ENCODE measurements at places on chromosomes 13 and 19.
A peak's percentile ranks its signal among the peaks of the same experiment; 100 is the strongest.

- peak; percentile 38 for DNase-seq
Measured at GRCh38 chr19:2261438-2262172, 5.4 kb upstream of the JSRP1 start.

GRCh38 chr13:41032691-41033376 is 13.7 kb upstream of the ELF1 start:
- DNase-seq = no peak

DNA sequence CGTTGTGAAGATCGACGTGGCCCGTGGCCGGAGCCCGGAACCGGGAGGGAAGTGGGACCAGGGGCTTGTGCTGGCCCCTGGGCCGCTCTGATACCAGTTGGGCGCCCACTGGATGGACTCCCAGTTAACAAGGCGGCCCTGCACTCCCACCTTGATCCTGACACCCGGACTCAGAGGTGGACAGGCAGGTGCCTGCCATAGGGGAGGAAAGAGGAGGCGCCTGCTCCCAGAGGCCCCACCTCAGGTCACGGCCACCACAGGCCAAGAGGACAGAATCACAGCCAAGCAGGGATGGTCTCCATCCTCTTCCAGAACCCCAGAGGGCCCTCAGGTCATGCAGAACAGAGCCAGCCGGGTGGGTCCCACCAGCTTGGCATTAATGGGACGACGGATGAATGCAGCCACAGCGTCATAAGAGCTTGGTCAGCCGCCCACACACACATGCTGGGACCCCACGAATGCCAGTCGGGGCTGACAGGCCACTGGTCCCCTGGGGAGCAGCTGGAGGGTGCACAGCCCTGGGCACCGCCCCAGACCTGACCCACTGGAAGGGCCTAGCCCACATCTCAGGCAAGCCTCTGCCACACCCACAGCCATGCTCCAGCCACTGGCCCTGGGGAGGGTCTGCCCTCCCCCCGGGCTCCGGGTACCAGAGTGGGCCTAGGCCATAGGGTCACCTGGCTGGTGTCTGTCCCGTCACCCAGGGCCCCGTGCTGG is 9.6 kb upstream of the KLF16 start:
- no peak for DNase-seq

DNA sequence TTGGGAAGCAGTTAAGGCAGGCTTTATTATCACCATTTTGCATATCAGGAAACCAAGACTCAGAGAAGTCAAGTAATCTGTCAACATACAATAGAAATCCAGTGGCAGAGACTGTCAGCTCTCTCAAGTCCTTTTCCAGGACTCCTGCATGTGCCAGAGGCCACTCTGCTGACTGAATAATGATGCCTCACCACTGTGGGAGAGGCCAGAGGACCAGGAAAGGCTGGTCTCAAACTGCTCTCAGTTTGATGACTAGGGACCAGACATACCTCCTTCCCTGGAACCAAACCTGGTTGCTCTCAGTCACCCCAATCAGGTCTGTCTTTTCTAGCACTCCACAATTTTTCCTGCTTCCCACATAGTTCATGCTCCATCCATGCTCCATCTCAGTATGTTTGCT is 8.0 kb downstream of the RNASEH2B start:
- DNase-seq = no peak

GRCh38 chr13:44407891-44408290 is 34.3 kb downstream of the SERP2 start:
- no peak for DNase-seq

DNA sequence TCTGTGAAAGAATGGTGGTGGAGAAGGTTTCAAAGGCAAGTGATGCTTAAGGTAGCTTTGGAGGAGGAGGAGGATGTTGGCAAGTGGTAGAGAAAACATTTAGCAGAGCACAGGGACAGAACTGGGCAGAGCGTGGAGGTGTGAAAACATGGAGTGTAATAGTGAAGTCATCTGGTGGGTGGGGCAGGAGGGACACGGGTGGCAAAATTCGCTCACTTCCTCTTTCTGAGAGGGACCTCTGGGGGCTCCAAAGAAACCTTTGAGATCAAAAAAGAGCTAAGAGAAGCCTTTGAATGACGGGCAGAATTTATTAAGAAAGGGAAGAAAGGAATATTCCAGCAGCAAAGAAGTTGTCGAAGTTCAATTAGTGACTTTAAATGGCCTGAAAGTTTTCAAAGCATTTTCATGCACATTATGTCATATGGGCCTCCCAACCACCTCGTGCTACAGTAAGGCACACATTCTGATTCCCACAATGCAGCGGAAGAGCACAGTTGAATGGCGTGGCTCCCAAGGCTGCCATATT is 82.8 kb downstream of the STARD13 start:
- no peak for DNase-seq

DNA sequence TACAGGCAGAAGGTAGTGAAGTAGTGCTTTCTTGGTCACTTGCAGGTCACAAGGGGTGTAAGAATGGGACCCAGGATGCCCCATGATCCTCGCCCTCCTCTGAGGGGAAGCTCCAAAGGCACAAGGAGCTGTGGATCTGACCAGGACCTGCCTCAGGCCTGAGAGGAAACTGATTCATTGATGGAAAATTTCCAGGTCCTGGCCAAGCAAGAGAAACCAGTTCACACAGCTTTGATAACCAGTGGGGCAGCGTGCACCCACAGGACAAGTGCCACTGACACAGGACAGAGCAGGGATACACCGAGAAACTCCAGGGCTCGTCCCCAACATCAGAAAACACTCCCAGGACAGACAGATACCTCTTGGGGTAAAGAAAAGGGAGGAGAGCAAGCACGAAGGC is 177.1 kb downstream of the RBM26 start:
- no peak for DNase-seq

DNA sequence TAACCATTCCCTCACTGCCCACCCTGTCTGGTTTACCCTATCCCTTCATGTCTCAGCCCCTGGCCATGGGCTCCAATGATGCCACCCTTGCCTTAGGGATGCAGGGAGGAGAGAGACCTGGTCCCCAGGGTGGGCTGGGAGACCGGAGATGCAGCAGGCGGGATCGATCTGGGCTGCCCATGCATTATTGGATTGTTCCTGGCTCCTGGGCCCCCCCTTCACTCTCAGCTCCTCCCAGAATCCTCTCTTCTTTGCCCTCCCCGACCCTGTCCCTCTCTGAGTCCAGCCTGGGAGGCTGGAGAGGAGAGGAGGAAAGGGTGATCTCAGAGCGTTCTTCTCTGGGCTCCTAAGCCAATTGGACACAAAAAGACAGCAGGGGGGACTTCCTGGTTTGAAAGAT is 5.8 kb downstream of the KASH5 start:
- DNase-seq = no peak

- DNase-seq = no peak
Measured at GRCh38 chr19:57010541-57010940, 109.2 kb upstream of the USP29 start.

DNA sequence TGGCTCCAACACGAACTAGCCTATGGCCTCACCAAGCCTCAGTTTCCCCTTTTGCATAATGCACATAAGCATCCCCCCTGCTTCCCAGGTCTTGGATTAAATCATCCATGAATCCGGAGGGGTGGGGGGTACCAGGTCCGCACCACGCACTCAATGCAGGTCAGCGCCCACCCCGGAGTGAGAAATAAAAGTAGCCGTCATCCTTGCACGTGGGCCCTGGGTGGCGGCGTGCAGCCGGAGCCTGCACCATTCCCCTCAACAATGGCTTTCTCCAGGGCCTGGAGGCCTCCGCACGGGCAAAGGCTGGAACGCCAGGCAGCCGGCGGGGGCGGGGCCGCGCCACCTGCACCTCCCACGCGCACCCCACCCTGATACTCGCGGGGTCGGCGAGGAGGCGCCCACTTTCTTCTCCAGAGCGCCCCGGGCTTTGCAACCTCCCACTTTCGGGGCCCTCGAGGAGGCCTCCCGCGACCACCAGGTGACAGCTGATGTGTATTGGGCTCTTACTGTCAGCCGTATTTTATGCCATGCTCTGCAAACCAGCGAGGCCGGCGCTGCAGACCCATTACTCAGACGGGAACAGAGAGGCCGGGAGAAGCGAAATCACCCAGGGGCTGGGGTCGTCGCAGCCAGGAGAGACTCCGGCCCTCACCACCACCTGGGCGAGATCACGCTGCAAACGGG is 767 bp upstream of the GADD45B start:
- peak; percentile 67 for DNase-seq

- DNase-seq = peak; percentile 32
Measured at GRCh38 chr13:36038785-36039555, 92.2 kb downstream of the DCLK1 start.

- no peak for DNase-seq
Measured at GRCh38 chr13:58992478-58993042, 1171.2 kb downstream of the DIAPH3 start.

- no peak for DNase-seq
Measured at GRCh38 chr13:101917833-101918661, 465.6 kb downstream of the ITGBL1 start.

GRCh38 chr13:83221256-83221655 is 661.0 kb downstream of the SLITRK1 start:
- DNase-seq = peak; percentile 52

- peak; percentile 78 for DNase-seq
Measured at GRCh38 chr19:18058208-18059009, 28.3 kb downstream of the IL12RB1 start.

DNA sequence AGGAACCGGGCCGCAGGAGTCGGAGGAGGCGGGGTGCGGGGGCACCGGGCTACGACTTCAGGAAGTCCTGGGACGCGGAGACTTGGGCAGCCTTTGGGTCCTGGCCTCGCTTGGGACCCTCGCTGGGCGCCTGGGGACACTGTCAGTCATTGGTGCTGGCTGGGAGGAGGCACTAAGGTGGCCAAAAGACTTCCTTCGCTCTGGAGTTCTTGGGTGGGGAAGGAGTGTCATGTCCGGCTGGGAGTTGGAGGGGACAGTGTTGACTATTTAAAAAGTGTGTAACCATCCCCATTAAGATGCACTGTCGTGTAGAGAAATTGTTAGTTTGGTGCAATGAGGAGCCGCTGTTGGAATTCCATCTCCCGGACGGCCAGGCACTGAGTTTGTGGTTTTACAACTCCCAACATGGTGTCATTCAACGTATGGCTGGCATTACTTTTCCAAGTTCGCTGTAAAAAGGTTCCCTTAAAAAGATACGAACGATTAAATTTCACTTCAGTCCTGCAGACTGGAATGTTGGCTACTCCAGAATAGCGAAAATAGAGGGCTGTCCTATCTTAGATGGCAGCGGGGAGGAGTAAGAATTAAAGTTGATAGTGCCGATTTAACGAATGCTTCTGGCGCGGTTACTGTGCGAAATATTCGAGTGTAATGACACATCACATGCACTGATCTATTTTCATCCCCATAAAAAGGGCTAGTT is 776 bp downstream of the DNAJC3 start:
- DNase-seq = peak; percentile 25

DNA sequence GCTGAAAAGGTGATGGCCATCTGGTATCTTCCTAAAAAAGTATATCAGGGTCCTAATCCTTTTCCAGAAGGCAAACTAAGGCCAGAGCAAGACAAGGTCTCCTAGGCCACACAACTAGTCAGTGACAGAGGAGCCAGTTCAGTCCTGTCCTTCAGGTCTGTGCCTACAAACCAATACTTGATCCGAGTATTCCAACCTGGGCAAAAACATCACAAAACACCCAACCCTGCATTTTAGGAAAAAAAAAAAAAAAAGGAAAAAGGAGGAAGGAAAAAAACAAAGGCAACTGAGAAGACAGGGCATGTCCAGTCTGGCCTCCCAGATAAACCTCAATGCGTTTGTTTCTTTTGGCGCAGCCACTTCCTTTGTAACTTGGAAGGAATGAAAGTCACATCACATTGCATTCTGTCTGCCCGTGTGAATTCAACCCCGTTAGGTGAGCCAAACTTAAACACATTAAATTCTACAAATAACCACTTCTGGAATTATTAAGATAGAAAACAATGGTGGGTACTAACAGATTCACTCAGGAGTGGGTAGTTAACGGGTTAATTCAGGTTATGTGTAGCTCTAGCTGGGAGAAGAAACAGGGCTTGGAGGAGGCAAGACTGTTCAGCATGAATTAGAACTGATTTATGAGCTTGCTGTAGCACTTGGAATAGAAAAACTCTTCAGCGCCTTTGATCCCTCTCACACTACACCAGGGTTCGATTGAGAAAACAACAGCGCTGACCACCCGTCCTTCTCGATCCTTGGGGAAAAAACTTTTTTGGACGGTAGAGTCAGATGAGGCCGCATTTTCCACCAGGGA is 43.0 kb upstream of the HNRNPA1L2 start:
- DNase-seq = peak; percentile 79

- no peak for DNase-seq
Measured at GRCh38 chr13:81021284-81021840, 680.4 kb upstream of the SPRY2 start.

- no peak for DNase-seq
Measured at GRCh38 chr13:110265341-110265681, 41.6 kb downstream of the COL4A1 start.

- no peak for DNase-seq
Measured at GRCh38 chr19:56956503-56957226, 116.1 kb upstream of the PEG3 start.

DNA sequence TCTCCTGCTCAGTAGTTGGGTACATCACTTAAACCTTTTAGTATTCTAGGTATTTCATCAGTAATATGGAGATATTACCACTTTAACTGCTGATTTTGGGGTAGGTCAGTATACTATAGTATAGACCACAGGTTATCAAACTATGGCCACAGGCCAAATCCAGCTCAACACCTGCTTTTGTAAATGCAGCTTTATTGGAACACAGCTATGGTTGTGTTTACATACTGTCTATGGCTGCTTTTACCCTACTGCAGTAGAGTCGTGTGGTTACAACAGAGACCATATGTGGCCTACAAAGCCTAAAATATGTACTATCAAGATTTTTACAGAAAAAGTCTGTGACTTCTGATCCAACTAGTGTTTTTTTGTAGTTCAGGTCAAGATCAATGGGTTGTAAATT is 10.3 kb downstream of the COG6 start:
- DNase-seq = no peak

DNA sequence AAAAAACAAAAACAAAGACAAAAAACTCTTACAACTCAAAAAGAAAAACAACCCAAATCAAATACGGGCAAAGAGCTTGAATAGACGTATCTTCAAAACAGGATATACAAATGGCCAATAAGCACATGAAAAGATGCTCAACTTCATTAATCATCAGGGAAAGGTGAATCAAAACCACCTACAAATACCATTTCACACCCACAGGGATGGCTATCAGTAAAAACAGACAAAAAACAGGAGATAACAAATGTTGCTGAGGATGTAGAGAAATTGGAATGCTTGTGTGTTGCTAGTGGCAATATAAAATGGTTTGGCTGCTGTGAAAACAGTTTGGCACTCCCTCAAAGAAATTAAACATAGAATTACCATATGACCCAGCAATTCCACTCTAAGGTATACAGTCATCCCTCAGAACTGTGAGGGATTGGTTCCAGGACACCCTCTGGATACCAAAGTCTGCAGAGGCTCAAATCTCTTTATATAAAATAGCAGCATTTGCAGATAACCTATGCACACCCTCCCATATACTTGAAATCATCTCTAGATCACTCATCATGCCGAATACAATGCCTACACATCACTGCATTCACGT is 29.7 kb downstream of the MLLT1 start:
- no peak for DNase-seq

GRCh38 chr19:42003506-42004294 is 9.7 kb upstream of the ATP1A3 start:
- no peak for DNase-seq
